ENCODE measurements at places on chromosomes 2 and 18. TPM values are rescaled to one million over a fixed set of nuclear protein-coding genes. Genes with fewer than 3 reads are reported as not detected.

DNA sequence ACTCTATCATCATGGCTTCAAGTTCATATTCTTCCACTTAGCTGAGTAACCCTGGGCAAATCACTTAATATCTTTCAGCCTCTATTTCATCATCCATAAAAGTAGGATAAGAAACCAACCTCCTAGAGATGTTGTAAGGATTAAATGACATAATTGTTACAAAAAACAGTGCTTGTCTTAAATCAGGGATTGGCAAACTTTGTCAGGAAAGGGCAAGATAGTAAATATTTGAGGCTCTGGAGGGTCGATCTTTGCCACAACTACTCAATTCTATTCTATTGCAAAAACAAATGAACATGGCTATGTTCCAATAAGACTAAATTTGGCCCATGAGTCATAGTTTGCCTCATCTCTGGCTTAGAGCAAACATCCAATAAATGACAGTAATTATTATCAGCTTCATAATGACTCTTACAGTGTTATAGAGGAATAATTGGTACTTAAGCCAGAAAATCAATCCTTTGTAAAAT, 184.7 kb downstream of the SATB2 start:
- DNase-seq, result peak; percentile 63

- no peak for DNase-seq
Measured at GRCh38 chr2:65294701-65295100, 67.1 kb downstream of the ACTR2 start.

- DNase-seq, result peak; percentile 77
Measured at GRCh38 chr18:58649966-58650816, 21.1 kb upstream of the MALT1 start.

GRCh38 chr2:68569604-68570003, 73.8 kb upstream of the PROKR1 start:
- DNase-seq, result peak; percentile 78

DNA sequence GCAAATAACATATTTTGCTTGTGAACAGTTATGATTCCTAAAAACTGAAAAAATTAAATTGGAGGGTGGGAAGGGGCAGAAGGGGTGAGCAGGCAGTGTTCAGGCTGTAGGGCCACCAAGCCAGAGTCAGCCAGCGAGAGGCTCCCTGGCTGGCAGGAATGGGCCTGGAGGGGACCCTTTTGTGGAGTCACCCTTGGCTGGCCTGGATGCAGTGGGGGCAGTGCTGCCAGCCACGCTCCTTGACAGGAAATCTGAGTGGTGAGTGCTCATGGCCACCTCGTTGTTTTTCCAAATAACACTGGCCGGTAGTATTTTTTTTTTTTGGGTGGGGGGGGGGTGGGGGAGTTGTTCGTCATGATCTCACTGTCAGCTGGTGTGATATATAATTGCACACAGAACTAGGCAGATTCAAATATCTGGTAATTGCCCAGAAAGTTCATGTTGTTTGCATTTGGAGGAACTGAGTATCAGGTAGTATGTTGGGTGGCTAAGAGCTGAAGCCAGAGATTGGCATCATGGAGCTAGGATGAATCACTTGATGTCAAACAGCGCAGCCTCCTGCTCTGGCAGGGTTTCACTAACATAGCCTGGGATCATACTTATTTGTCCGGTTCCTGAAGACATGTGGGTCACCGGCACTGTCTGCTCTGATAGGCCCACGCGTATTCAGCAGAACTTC, 160.0 kb downstream of the PTGR3 start:
- no peak for DNase-seq

DNA sequence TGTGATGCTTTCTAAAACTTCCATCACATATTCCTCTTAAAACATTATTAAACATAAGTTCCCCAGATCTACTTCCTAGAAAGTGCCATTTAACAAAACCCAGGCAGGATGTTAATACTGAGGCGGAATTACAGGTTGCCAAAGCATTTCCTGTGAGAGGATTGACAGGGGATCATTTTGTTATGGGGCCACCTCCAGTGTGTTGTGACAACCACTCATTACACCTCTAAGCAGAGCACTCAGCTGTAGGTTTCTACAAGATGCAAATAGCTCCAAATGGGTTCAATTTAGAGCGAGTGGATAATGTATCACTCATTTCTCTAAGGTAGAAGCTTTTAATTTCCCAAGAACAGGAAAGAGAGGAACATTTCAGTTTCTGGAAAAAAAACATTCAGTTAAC, 1429.5 kb upstream of the ACVR2A start:
- DNase-seq, result no peak

DNA sequence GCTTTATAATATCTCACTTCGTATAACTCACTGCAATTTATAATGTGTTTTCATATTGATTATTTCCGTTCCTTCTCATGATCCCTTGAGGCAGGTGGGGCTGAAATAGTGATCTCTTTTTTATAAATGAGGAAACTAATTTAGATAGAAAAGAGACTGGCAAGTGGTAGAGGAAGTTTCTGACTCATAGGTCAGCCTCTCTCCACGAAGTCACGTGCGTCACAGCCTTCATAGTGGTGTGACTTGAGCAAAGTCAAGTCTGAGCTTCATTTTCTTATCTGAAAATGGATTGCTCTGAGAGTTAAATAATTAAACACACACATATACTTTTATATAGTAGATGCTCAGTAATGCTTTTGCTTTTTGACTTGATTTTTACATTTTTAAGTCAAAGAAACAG, 19.9 kb downstream of the ABCG5 start:
- peak; percentile 74 for DNase-seq

DNA sequence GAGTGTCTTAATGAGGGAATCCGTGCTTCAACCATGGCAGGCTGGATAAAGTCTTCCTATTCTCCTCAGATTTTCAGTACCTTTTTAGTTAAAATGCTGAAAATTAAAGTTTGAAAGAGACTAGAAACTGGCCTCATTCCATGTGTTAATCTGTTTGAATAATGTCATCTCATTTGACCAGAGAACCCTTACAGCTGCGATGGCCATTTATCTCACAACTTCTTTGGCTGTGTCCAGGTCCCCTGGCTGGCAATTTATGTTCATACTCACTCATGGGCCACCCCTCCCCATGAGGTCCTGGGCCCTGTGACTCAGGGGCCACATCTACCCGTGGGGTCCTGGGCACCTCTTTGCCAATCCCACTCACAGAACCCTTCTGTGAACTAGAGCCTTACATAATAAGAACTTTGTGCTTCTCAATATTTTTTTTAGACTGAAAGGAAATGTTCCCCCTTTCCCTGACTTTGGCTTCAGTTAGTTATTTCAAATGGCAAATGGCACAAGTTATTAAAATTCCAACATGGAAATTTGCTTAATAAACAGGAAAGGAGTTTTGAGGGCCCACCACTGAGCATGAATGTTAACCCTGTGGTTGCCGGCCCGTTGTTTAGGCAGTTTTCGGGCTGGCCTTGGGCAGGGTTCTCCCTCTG, 134.6 kb downstream of the UXS1 start:
- DNase-seq, result no peak

- no peak for DNase-seq
Measured at GRCh38 chr2:234483568-234484251, 13.2 kb downstream of the ARL4C start.

GRCh38 chr18:33606621-33607020, 28.6 kb downstream of the ASXL3 start:
- DNase-seq, result no peak

- DNase-seq, result peak; percentile 41
Measured at GRCh38 chr2:127721978-127722355, 20.7 kb downstream of the SFT2D3 start.

- DNase-seq, result peak; percentile 29
Measured at GRCh38 chr2:143435131-143435530, 305.9 kb downstream of the ARHGAP15 start.

- DNase-seq, result peak; percentile 75
Measured at GRCh38 chr2:37623971-37624900, 47.2 kb downstream of the CDC42EP3 start.

- DNase-seq, result peak; percentile 83
Measured at GRCh38 chr2:223598994-223599639, 3.0 kb downstream of the SCG2 start.

DNA sequence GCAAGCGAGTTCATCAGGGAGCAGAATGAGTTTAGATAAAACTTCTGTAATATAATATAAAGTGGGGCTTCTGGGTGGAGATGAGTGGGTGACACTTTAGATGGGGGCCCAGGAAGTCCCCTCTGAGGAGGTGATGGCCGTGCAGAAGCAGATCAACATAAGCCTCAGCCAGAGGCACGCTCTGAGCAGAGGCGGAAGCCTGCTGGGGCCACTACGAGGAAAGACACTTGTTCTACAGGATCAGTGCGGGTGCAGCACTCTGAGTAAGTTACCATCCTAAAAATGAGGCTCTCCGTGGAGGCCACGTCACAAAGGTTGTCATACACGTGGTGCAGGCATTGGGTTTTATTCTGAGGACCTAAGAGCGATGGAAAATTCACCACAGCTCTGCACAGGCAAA, 22.3 kb downstream of the TMEM18 start:
- DNase-seq, result no peak

- no peak for DNase-seq
Measured at GRCh38 chr2:25585189-25585588, 88.2 kb downstream of the DTNB start.

DNA sequence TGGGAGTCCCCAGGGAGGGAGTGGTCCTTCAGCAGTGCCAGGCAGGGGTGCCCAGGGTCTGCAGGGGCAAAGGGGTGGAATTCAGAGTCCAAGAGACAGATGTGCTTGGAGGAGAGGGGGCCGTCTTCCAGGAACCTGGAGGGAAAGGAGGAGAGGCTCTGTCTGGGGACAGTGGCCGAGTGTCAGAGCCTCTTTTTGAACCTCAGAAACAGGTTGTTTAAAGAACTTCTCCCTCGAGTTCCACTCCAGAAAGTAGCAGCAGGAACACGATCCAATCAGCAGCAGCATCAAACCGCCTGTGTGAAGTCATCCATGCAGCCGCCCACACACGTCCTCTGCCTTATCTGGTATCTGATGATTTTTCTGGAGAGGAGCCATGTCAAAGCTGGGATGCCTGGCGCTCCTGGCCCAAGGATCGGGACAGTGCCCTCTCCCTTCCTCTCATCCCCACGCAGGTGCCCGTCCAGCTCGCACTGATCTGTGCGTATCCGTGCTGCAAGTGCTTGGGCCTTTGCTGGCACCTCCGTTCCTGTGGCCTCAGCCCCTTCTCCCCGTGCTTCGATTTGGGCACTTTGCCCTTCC, 205.1 kb downstream of the NDUFA10 start:
- DNase-seq, result no peak

DNA sequence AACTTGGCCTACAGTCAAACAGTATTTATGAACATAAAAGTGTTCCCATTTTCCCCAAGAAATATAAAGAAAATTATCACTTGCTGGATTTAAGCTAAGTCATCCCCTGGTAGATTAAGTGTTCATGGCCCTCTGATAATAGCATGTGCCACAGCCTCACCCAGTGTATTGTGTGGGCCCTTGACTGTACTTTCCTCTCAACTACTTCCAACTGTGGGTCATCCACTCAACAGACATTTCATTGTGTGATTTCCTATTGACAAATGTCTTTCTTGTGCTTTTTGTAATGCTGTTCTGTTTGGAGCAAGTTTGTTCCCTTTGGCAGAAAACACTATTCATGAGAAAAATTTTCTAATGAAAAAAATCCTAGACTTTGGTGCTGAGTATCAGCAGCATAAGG, 48.4 kb upstream of the TMEM17 start:
- DNase-seq, result no peak

- DNase-seq, result no peak
Measured at GRCh38 chr2:23323917-23324680, 60.9 kb upstream of the KLHL29 start.

- no peak for DNase-seq
Measured at GRCh38 chr2:206408323-206409320, 34.7 kb upstream of the ADAM23 start.

DNA sequence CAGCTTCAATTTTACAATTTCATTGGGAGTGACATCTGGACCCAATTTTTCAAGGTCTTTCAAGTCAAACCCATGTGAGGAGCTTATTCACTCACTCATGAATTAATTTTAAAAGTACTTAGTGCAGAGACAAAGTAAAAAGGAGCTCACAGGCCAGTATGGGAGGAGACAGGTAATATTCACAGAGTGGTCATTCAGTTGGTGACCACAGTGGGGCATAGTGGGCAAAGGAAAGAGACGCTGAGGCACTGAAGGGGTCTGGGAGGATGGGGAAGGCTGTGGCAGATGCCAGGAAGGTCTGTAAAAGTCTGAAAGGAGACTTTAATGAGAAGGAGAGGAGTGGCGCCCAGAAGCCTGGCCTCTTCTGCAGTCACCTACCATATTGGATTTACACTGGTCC, 76.0 kb downstream of the CD8B2 start:
- DNase-seq, result no peak

DNA sequence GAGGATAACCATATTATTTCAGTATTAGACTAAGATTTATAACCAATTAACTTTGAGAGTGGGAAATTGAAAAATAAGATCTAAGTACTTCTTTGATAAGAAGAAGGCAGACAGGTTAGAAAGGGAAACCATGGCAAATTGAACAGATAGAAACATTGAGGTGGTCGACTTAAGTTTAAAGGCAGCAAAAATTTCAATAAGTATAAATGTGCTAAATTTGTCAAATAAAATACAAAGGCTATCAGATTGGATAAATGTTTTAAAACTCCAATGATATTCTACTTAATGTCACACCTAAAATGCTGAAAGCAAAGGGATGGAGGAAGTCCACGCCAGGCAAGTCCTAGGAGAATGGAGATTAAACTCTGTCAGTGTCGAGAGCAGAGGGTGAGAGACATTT, 59.2 kb downstream of the TMEM18 start:
- no peak for DNase-seq

DNA sequence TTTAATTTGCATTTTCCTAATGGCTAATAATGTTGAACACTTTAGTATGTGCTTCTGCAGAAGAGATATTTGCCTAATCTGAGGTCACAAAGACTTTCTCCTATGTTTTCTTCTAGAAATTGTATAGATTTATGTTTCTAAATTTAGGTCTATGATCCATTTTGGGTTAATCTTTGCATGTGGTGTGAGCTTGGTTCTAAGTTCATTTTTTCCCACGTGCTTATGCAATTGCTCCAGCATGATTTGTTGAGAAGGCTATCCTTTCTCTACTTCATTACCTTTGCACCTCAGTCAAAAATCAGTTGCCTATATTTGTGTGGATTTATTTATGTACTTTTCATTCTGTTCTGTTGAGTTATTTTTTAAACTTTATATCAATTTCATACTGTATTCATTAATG, 15.0 kb upstream of the RNF103 start:
- no peak for DNase-seq

DNA sequence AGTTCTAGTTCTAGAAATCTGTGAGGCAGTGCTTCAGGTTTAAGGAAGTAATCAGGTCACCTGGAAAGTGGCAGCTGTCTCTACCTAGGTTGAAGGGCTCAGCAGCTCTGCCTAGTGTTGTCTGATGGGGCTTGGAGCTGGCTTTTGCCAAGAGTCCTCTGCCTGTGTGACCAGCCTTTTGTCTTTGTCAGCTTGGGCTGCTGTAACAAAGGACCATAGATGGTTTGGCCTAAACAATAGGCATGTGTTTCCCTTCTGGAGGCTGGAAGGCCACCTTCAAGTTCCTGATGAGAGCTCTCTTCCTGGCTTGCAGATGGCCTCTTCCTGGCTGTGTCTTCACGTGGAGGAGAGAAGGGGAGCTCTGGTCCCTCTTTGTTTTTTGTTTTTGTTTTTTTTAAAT, 13.3 kb downstream of the UBE2F start:
- DNase-seq, result no peak

- no peak for DNase-seq
Measured at GRCh38 chr2:222320436-222321395, 21.9 kb upstream of the PAX3 start.

The PTRHD1 gene
- total RNA-seq, result 17.2 TPM

The MERTK gene
- 0.28 TPM for total RNA-seq

The SLC4A3 gene
- total RNA-seq, result 1.1 TPM

The VAMP8 gene
- 0.83 TPM for total RNA-seq

The AKAIN1 gene
- total RNA-seq, result not detected

The ZDBF2 gene
- 16.7 TPM for total RNA-seq

The LYG2 gene
- total RNA-seq, result not detected

The GPR155 gene
- total RNA-seq, result 4.4 TPM

The SPR gene
- total RNA-seq, result 15.8 TPM

The SERPINB5 gene
- total RNA-seq, result not detected

All from IMR-90 (cell line).